Smooth muscle cell of the coronary artery (primary cell): ENCODE measurements at places on chromosomes 1 and 21. TPM values are rescaled to one million over a fixed set of nuclear protein-coding genes. Genes with fewer than 3 reads are reported as not detected.

Gene AADACL3
- total RNA-seq, result not detected in 2 replicates

Gene C1orf141
- total RNA-seq, result not detected in 2 replicates

Gene MSH4
- total RNA-seq, result 0.08 and 0.35 TPM in 2 replicates

Gene SHCBP1L
- total RNA-seq, result 0.12 TPM in 1 of 2 replicates, not detected in the other

Gene SIKE1
- total RNA-seq, result 70.6 and 78.4 TPM in 2 replicates

Gene GIPC2
- 0.15 and 0.59 TPM in 2 replicates for total RNA-seq

Gene ITGB2
- total RNA-seq, result 0.30 TPM in 1 of 2 replicates, not detected in the other

Gene LENEP
- 0.68 TPM in 1 of 2 replicates, not detected in the other for total RNA-seq

Gene VAV3
- total RNA-seq, result 0.08 and 1.5 TPM in 2 replicates

Gene NUDT4B
- 8.4 and 17.3 TPM in 2 replicates for total RNA-seq

Gene KANK4
- 0.08 TPM in 1 of 2 replicates, not detected in the other for total RNA-seq

Gene GREM2
- total RNA-seq, result 6.5 and 18.4 TPM in 2 replicates

Gene FMO2
- total RNA-seq, result 6.2 and 9.0 TPM in 2 replicates

Gene NHLH1
- not detected in 2 replicates for total RNA-seq

Gene HSD11B1
- 0.45 and 71.1 TPM in 2 replicates for total RNA-seq

Gene ANGPTL7
- total RNA-seq, result 0.23 TPM in 1 of 2 replicates, not detected in the other

Gene KCNJ9
- total RNA-seq, result under 0.01 TPM in 1 of 2 replicates, not detected in the other

Gene CLCC1
- 19.0 and 24.1 TPM in 2 replicates for total RNA-seq

Gene MEX3A
- 0.47 and 4.7 TPM in 2 replicates for total RNA-seq

Gene CD1E
- not detected in 2 replicates for total RNA-seq

Gene GJA8
- not detected in 2 replicates for total RNA-seq

Gene SLFNL1
- total RNA-seq, result 0.15 and 0.35 TPM in 2 replicates

Gene PAX7
- total RNA-seq, result not detected in 2 replicates

Gene CLIC6
- 0.23 TPM in 1 of 2 replicates, not detected in the other for total RNA-seq

Gene BECN2
- total RNA-seq, result not detected in 2 replicates

Gene SELENBP1
- total RNA-seq, result 34.8 and 125 TPM in 2 replicates

Gene RHBG
- not detected in 2 replicates for total RNA-seq

Gene ACTL8
- total RNA-seq, result 0.47 TPM in 1 of 2 replicates, not detected in the other

Gene CLIC4
- total RNA-seq, result 100 and 309 TPM in 2 replicates

Gene CR1L
- total RNA-seq, result not detected in 2 replicates
